ENCODE measurements at places on chromosomes 11 and 22.
A peak's percentile ranks its signal among the peaks of the same experiment; 100 is the strongest.

- peak; percentile 43 for DNase-seq
Observed at GRCh38 chr11:124481365-124482323, 36.1 kb upstream of the OR8B8 start.

DNA sequence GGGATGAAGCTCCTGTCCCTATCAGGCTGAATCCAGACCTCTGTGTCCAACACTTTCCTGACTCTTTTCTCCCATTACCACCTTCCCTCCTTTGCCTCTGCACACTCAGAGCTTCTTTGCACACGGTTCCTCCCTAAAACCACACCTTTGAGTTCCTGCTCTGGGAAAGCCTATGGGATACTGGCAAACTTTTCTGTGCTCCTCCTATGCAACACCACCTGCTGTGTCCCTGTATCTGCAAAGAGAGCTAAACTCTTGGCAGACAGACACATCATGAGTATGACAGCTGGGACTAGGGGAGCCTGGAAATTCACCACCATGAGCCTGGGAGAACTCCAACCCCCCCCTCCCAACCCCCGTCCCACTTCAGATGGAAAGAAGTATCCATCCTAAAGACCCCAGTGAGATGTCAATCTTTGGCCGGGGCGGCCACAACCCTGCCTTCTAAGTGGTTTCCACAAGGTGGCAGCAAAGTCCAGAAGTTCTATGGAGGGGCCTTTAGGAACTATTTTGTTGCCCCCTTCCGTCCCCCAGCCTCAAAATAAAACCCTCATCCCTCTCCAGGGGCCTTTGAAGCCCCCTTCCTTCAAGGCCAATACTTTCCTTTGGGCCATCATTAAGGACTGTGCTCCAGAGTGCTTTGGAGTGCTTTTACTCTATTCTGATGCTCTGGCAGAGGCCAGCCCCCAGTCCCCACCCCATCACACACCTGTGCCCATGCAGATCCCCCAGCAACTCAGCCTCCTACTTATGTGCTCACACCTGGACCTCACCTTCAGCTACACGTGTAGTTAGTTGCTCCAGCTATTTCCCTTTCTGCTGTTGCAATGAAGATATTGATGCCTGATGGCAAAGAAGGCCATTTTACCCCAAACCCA lies 19.4 kb downstream of the HTR3A start:
- peak; percentile 49 for DNase-seq

GRCh38 chr11:10742460-10743208 lies 8.4 kb upstream of the CTR9 start:
- no peak for DNase-seq

DNA sequence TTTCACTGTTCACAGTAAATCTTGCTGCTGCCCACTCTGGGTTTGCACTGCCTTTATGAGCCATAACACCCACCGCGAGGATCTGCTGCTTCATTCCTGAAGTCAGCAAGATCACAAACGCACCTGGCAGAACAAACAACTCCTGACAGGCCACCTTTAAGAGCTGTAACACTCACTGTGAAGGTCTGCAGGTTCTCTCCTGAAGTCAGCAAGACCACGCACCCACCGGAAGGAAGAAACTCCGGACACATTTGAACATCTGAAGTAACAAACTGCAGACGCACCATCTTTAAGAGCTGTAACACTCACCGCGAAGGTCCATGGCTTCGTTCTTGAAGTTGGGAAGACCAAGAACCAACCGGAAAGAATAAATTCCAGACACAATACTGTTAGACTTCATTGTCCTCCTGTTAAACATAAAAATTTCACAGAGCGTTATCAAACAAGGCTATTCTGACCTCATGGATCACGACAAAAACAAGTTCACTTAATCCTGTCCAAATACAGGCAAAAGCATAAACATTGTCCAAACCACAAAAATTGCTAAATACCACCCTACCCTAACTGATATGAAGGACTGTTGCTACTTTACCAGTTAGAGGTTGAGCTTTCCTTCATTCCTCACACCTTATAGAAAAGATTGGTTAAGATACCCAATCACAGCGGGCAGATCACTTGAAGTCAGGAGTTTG lies 3.0 kb upstream of the CCDC117 start:
- no peak for DNase-seq

GRCh38 chr22:29715240-29715639 lies 4.6 kb upstream of the CABP7 start:
- no peak for DNase-seq

DNA sequence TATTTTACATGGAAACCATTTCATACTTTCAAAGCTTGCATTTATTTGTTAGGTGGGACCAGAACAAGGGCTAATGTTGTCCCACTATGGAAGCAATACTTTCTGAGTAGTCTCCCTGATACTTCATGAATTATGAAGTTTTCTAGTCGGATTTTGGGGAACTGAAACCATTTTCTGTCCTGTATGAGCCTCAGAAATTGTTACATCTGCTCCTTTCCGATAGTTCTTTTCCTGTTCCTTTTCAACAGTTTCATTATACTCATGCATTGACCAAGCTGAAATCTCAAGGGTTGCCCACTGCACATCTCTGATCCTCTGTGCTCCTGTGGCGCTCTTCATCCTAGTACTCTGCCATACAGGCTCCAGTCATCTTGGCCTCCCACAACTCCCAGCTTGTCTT lies 31.5 kb upstream of the GLYATL1 start:
- peak; percentile 64 for DNase-seq

- peak; percentile 76 for DNase-seq
Observed at GRCh38 chr11:34512840-34513681, 533 bp downstream of the ELF5 start.

GRCh38 chr22:40668611-40669411 lies 10.5 kb upstream of the MCHR1 start:
- no peak for DNase-seq

- no peak for DNase-seq
Observed at GRCh38 chr11:8296872-8297271, 33.2 kb upstream of the LMO1 start.

GRCh38 chr11:15711311-15711710 lies 596.6 kb downstream of the INSC start:
- no peak for DNase-seq

DNA sequence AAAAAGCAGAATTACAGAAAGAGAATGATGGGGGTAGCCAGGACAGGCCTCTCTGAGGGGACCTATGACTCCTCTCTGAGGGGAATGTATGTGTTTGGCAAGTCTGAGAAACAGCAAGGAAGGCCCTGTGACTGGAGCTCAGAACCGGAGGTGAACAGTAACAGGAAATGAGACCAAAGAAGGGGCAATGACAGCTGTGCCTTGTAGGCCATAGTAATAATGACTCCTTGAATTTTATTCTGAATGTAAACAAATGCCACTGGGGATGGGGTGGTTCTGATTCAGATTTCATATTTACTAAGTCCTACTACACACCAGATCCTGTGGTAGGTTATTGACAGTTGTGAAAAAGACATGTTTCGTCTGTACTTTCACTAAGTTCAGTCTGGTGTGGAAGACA lies 52.8 kb upstream of the APOA1 start:
- no peak for DNase-seq

- no peak for DNase-seq
Observed at GRCh38 chr11:67436459-67437081, 912 bp downstream of the PTPRCAP start.

DNA sequence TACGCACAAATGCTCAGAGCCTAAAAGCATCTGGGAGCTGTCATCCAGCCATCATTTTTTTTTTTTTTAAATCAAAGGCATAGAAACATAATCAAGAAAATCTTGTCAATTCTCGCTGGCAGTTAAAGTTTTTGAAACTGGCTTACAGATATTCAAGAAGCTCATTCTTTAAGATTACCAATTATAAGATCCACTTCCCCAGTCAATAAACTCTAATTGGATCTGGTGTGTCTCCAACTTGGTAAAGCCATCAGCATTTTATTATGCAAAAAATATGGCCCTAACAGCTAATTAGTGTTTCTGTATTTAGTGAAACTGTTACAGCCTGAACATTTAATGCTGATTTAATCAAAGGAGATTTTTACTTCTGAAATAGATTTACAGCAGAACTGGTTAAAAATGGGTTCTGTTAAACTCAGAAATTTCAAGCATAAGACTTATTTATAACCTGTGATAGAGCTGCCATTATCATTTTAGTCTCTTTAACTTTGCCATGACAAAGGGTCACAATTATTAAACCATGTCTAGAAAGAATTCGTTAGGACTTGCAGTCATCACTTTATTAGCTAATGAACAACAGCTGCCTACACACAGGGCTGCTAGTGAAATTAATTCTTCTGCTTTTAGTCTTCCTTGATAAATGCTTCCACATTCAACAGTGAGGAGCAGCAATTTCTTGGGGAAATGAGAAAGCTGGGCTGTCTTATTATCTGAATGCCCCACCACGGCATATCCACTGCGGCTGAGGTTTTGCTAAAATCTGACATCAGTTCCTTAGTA lies 176.4 kb upstream of the PITPNB start:
- DNase-seq, result no peak

GRCh38 chr11:76588455-76589325 lies 81.9 kb downstream of the LRRC32 start:
- peak; percentile 90 for DNase-seq

- no peak for DNase-seq
Observed at GRCh38 chr11:33552756-33553155, 147.9 kb downstream of the C11orf91 start.

GRCh38 chr11:113193946-113194345 lies 120.4 kb upstream of the TTC12 start:
- DNase-seq, result no peak

DNA sequence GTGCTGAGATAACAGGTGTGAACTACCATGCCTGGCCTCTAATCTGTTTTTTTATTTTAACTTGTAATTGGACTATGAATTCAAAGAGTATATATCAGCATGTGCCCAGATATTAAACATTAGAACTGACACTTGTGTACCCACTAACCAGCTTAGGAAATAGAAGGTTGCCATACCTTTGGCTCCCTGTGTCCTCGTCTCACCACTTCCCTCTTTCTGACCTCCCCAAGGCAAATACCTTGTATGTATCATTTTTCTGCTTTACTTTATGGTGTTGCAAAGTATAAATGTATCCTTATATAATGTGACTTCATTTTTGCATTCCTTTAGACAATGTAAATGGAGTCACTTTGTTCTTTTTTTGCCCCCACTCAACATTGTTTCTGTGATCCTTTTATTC lies 9.1 kb downstream of the PPP6R3 start:
- no peak for DNase-seq

- DNase-seq, result no peak
Observed at GRCh38 chr22:31193092-31193491, 19.0 kb upstream of the LIMK2 start.

- no peak for DNase-seq
Observed at GRCh38 chr22:43079742-43080141, 9.4 kb downstream of the TTLL1 start.

DNA sequence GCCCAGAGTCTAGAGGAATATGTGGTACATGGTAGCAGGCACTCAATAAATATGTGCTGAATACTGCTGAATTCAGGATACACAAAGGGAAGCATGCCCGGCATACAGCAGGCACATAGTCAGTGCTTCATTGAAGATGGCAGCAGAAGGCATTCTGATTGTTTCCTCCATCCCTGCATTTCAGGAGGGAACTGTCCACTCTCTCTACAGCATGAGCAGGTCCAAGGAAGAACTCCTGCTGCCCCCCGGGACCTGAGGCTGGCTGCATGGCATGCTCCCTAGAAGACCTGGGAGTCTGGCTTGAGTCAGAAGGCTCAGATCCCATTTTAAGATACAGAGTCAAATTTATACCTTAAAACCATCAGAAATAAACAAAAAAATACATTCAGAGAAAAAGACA lies 319.3 kb upstream of the NARS2 start:
- DNase-seq, result no peak

GRCh38 chr11:63767565-63768236 lies 874 bp downstream of the ZFTA start:
- peak; percentile 70 for DNase-seq

DNA sequence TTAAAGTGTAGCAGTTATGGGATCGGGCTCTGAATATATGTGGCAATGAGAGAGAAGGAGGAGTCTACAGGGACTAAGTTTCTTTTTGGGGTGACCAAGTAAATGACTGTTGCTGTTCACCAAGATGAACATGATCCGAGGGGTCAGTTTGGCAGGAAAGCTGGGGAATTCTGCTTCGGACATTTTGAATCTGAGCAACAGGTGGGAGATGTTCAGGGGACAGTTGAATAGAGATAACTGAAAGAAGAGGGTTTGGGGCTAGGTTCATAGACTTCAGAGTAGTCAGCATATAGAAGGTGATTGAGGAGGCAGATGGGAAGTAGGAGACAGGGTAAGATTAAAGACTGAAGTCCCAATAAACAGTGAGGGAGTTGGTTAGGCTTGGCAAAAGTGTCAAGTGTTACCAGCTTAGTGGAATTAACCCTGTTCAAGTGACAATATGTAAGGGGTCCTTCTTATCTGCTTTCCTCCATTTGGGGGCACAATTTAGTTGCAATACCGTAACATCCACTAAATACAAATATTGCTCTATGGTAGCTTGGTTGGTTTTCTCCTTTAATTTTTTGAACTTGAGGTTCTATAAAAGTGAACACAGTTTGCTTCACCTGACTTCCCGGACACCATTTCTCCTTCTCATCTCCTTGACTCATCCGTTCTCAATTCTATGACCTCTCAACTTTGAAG lies 2.9 kb upstream of the ENTHD1 start:
- no peak for DNase-seq

DNA sequence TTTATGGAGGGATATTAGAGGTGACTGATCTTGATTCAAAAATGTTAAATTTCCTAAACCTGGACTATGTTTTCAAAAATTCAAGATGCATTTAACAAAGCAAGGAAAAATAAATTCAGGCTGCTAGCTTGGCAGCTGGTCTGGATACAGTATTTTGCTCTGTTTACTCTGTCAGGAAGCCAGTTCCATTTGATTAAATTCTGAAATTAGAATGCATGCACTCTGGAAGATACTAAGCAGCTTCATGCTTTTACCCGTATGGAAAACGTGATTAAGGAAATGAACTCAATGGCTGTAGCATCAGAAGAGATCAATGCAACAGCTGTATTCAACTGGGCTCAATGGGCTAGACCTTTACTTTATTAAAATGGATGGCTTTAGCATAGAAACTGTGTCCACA lies 14.2 kb downstream of the C11orf71 start:
- no peak for DNase-seq

GRCh38 chr22:28282405-28283067 lies 363.5 kb upstream of the PITPNB start:
- peak; percentile 4 for DNase-seq

GRCh38 chr11:9633679-9634078 lies 30.2 kb upstream of the SWAP70 start:
- peak; percentile 48 for DNase-seq

- DNase-seq, result no peak
Observed at GRCh38 chr11:134988495-134988894, 576.5 kb upstream of the B3GAT1 start.

GRCh38 chr22:27996981-27997380 lies 77.9 kb upstream of the PITPNB start:
- no peak for DNase-seq
